ENCODE measurements at places on chromosomes 2 and 18.

DNA sequence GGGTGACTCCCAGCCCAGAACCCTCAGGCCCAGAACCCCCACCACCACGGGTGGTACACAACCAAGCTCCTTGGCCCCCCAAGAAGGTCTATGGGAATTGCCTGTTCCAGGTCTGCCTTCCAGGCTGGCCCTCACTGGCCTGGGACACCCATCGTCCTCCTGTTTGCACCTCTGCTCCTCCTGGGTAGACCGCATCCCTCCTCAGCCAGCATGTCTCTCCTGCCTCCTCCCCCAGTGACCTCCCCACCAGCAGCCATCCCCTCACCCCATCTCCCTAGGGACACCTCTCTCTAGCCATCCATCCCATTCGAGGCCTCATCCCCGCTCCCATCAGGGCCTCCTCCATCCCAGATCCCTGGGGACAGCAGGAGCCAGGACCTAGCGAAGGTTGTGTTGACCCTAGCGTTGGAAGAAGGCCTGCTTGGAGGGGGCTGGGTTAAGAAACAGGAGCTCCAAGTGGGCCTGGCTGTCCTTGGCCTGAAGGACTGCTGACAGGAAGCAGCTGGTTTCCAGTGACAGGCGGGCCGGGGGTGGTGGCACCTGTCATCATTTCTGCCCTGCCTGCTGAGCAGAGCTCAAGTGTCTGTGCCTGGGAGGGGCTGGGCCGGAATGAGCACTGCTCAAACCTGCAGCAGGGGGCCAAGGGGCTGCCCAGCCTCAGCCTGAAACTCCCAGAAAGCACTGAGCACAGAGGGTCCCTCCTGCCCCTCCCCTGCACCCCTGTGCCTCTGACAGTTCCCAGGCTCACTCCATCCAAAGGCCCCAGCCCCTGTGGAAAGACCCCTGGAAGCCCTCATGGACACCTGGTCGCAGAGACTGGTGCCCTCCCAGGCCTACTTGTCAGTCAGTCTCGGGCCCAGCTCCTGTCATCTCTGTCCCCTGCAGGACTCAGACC lies 96.0 kb upstream of the OTOS start:
- DNase-seq: no peak

GRCh38 chr2:38163579-38163978 lies 87.6 kb upstream of the CYP1B1 start:
- no peak for DNase-seq

DNA sequence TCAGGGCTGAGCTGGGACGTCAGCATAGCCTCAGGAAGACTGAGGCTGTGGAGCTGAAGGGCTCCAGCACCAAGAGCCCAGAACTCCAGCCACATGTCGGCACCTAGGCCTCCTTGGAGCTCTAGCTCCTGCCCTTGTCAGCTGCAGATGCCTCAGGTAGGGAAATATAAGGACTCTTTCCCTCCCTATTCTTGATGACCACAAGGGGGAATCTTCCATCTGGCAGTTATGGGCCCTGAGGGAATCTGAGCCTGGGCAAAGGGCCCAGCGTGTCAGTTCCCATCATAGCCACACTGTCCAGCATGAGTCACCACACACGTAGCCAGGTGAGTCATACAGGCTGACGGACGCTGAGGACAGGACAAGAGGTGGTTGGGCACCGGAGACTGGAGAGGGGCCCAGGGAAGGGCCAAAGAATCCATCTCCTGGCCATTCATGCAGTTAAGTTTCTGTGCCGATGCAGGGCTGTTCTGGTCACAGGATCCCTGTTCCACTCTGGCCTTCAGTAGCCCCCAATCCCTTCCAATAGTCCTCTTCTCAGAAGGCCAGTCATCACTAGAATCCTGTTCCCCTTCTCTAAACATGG lies 1.8 kb downstream of the MPV17 start:
- no peak for DNase-seq

GRCh38 chr2:232966122-232966521 lies 46.9 kb downstream of the NGEF start:
- DNase-seq: no peak

- no peak for DNase-seq
Observed at GRCh38 chr2:43333101-43333655, 106.8 kb upstream of the ZFP36L2 start.

GRCh38 chr2:9001778-9002177 lies 1.7 kb downstream of the MBOAT2 start:
- no peak for DNase-seq

DNA sequence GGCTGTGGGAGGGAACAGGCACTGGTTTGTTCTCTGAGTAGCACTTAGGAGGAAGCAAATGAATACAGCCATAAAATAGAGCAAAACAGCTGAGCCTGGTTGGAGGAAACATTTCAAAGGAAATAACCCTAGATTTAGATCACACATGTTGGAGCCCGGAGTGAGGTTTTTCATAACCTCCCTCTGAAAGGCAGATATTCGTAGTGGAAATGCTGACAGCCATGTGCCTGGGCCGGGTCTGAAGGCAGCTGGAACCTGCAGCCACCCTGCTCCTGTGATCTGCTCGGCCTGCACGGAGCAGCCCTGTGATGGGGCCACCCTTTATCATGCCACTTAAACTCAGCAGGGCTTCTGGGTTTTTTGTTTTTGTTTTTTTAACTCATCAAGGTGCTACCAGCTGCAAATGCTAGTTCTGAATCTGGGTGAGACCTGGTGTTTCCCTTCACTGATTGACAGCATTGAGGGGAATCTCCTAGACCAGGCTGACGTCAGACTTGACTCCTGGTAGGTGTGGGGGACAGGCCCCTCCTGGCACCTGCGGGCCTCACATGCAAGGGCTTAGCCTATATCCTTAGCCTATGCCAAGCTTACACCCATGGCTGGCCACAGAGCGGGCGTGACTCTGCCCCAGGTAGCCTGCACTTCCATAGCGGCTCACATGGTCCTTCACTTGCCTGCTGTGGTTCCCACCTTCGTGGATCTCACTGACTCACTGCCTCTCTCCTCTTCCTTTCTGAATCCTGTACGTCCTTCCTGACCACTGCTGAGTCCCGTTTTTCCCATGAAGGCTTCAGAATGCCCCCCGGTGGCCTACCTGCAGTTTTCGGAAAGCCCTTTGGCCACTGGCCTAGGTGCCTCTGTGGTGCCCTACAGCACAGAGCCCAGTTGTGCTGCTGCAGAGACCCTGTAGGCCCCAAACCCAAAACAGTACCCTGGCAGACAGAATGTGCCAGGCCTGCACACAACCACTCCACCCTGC lies 217.3 kb downstream of the SEPTIN10 start:
- DNase-seq: no peak

DNA sequence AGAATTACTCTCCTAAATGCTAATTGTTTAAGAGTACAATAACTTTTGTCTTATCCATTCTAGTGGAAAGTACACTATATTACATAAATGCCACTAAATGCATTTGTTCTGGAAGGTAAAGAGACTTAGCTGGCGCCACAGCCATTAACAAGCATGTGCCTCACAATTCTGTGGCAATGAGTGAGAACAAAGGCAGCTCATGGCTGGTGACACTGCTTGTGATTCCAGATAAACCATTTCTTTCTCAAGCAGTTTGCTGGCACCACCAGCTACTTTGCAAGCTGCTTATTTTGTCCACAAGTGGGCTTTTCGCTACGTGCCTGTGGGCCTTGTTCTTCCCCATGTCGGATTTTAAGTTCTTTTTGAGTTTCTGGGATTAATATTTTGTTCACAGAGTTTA lies 147.6 kb upstream of the SMAD7 start:
- no peak for DNase-seq

DNA sequence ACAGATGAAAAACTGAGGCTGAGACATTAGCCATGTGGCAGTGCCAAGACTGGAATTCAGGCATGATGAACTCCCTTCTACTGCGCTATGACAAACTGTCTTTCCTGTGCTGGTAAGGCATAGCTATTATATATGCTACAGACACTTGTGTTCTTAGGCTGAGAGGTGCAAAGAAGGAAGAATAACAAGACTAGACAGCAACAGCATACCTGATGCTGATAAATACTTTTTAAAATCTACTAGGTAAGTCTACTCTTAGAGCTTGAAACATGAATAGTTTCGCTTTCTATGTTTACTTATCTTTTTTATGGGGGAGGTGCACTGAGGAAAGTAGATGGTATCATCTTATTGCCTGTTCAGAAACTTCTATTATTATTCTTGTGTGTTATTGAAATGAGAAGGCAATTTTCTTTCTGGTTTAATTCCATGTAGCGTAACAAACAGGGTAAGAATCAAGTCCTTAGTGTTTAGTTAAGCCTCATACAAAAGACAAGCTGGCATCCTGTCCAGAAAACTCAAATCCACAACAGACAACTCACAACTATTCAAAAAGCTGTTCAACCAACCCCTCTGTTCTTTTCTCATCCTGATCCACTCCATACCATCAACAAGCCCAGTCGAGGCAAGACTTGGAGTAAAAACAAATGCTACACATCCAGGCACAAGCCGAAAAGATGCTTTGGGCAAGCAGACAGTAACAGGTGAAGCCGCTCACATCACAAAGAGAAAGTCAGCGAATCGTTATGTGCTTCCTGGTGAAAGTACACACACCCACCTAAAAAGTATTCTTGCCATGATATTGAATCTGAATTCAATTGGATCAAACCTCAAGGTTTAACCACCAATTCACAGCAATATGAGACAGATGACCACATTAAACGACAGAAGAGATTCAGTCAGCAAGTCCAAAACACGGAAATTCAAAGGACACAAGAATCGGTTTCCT lies 1.5 kb downstream of the TTC32 start:
- no peak for DNase-seq

DNA sequence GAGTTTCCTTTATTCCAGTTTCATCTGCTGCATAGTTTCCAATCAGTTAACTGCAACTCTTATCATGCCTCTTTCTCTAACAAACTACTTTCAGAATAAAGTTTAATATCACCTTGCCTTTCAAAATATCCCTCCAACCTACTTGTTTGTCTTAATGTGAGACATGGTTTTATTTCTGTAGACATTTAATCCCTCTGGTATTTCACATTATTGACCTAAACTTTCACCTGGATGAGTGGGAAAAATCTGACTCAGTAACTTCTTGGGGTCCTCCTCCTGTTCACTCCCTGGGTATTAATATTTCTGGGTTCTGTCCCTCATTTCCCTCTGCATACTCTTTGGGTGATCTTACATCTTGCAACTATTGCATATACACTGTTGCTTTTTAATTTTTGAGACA lies 27.9 kb downstream of the MSH6 start:
- DNase-seq: no peak

Data from cerebellar nuclear complex (tissue), 1 donor.